ENCODE measurements at places on chromosomes 1 and 21.

- no peak for DNase-seq
Observed at GRCh38 chr1:53462769-53463501, 3.7 kb downstream of the DMRTB1 start.

DNA sequence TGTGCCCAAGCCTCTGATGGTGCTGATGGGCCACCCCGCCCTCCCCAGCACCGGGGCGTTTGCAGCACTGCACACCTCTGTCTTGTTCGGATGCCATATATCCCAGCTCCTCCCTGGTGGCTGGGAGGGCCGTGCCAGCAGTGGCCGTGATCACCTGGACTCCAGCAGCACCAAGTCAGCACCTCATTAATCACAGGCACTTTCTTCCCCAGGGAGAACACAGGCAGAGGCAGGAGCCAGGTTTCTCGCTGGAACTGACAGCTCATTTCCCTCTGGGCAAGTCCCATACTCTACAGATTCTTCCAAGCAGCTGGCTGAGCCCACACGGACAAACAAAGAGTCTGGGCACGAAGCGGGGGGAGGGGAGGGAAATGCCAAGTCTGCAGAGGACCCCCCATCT lies 141.7 kb upstream of the EDN2 start:
- no peak for DNase-seq

DNA sequence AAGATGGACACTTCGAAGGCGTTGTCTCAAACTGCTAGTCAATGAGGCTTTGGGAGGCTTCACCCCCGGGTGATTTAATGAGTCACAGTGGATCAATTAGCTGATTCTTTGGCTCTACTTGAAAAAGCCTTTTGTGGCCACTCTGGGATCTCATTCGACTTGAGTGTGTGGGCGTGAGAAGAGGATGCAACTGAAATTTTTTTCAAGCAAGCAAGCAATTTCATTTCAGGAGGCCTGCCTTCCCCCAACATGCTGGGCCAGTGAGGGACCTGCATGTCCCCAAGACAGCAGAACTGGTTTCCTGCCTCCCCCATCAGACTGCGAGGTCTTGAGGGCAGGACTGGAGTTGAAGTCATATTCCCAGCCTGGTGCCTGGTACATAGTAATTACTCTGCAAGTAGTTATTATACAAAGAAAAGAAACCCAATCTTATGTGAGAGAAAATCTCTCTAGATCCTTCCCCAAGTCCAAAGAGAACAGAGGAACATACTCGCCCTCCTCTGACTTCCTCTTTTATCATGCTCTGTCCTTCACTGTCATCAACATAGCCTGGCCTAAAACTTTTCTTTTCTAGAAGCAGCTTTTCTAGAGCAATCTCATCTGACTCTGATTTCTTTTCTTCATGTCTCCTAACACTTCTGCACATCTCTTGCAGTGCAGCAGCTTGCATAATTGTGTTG lies 22.7 kb downstream of the SYT6 start:
- DNase-seq: no peak

GRCh38 chr1:31977385-31978131 lies 36.1 kb upstream of the KHDRBS1 start:
- no peak for DNase-seq

DNA sequence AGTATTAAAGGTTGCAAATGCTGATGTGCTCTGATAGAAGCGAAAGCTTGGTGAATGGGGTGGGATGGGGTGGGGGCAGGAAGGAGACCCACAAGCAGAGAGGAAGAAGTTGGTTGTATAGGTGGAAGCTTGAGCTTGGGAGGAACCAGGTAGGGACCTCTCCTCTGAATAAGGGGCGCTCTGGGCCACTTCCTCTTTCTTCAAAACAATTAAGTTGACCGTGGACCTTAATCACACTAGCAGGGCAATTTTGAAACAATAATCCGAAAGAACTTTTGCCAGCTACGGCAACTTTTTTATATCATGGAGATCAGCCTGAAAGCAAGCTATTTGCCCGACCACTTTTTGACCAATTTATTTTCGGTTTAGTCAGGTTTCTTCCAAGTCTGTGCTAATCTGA lies 1.9 kb upstream of the DYRK1A start:
- no peak for DNase-seq

DNA sequence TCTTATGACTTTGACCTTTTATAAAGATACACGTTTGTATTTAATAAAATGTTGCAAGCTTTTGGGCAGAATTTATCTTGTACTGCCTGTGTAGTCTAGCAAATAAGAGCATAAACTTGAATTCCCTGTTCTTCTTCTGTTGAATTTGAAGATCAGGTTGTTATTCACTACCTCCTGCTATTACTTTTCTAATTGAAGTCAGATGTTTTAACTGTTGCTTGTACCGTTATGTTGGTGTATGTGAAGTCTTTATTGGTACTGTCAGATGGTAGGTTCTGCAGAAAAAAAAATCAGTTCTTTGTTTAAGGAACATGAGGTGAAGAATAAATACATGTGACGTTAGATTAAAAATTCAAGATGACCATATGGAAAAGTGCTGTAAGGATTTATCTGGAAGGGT lies 69.1 kb downstream of the DYRK1A start:
- no peak for DNase-seq

- DNase-seq: no peak
Observed at GRCh38 chr1:116881879-116882520, 27.7 kb upstream of the PTGFRN start.

GRCh38 chr1:181133441-181133951 lies 45.0 kb downstream of the IER5 start:
- DNase-seq: no peak

DNA sequence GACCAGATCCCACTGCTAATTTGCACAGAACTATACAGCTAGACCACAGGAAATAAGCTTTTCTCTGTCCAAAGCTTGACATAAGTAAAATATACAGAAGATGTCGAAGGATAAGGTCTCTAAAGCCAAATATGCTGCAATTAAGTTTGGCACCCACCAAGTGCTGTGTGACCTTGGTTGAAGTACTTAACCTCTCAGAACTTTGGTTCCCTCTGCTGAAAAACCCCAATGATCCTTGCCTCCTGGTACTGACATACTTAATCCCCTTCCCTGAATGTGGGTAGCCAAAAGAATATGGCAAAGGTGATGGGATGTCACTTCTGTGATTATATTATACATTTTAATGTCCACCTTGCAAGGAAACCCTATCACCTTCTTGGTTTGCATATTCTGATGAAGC lies 290.5 kb downstream of the VAV3 start:
- no peak for DNase-seq

DNA sequence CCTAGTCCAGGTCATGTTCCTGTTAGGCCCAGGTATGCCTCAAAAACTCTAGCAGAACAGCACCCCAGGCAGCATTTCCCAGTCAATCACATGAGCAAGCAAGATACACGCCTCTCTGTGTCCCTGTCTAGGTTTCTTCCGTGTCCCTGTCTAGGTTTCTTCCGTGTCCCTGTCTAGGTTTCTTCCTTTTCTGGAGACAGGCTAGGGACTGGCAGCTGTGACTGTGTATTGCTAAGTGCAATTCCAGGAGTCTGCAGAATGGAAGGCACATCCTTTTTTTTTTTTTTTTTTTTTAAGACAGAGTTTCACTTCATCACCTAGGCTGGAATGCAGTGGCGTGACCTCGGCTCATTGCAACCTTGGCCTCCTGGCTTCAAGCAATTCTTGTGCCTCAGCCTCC lies 77.6 kb downstream of the SETD4 start:
- no peak for DNase-seq

- no peak for DNase-seq
Observed at GRCh38 chr1:30187413-30188023, 535.9 kb downstream of the MATN1 start.

GRCh38 chr1:153921080-153921802 lies 1.5 kb downstream of the GATAD2B start:
- DNase-seq: no peak

- no peak for DNase-seq
Observed at GRCh38 chr1:180169640-180170195, 15.0 kb downstream of the QSOX1 start.

DNA sequence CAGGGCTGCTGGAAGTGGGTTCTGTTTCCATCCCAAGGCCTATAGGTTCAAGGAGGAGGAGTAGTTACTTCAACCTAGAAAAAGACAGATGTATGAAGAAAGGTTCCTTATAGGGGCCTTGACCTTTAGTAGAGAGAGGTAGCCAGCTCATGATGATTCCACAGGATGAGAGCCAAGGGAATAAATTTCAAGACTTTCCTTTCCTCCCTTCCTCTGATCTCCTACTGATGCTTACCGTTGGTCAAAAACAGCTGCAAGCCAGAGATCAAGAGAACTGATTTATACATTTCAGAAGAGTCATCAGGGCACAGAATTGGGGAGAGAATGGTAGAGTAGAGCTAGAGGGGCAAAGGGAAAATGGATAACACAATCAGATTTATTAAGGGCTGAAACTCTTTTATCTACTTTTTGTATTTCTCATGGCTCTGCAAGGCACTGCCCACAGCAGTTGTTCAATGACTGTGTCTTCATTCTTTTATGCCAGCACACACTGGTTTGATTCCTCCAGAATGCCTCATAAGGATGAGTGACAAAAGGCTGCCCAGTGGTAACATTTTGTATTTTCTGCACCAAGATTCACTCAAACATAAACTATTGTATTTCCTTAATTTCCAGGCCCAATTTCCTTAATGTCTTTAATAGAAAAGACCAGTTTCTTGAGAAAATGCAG lies 37.4 kb downstream of the AK5 start:
- no peak for DNase-seq

DNA sequence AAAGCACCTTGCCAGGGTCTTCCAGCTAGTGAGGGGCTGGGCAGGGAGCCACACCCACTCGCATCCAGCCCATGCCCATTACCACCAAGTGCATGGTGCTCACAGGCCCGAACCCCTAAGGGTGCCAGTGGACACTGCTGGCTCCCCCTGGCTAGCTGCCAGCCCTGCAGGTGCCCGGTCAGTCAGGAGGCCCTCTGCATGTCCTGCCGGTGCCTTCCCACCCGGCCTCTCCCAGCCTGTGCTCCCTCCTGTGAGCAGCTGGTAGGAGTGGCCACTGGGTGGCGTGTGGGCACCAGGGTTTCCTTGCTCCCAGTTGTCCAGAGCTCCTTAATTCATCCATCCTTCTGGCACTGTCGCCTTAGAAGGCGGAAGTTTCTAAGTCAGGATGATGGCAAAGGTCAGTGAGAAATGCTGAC lies 33.4 kb downstream of the QSOX1 start:
- no peak for DNase-seq

- no peak for DNase-seq
Observed at GRCh38 chr1:53046930-53047329, 15.1 kb upstream of the PODN start.

GRCh38 chr1:45444609-45445131 lies 46.3 kb downstream of the TESK2 start:
- no peak for DNase-seq

DNA sequence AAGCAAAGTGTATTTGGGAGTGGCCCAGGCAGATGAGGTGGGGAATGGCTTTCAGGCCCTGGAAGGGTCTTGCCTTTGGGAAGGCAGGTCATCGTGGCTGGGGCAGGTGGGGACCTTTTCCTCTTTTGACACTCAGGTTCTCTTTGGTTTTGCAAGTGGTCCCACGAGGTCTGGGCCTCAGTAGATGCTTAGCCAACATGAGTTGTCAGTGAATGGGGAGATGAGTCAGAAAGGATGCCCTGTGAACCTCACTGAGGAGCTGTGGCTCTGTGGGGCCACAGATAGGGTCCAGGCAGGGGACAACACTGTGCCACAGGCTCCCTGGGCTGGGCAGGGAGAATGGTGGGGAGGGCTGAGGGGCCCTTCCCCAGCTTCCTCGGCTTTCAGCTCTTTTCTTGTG lies 19.0 kb downstream of the ARHGEF10L start:
- DNase-seq: no peak

- DNase-seq: no peak
Observed at GRCh38 chr1:170729225-170730002, 65.5 kb downstream of the PRRX1 start.

GRCh38 chr1:185929776-185930175 lies 195.6 kb downstream of the HMCN1 start:
- no peak for DNase-seq

GRCh38 chr1:192272732-192273131 lies 44.1 kb upstream of the RGS21 start:
- no peak for DNase-seq

- no peak for DNase-seq
Observed at GRCh38 chr21:42174173-42174572, 44.8 kb upstream of the ABCG1 start.

- DNase-seq: peak; percentile 11
Observed at GRCh38 chr1:32394890-32395432, 720 bp upstream of the BSDC1 start.

DNA sequence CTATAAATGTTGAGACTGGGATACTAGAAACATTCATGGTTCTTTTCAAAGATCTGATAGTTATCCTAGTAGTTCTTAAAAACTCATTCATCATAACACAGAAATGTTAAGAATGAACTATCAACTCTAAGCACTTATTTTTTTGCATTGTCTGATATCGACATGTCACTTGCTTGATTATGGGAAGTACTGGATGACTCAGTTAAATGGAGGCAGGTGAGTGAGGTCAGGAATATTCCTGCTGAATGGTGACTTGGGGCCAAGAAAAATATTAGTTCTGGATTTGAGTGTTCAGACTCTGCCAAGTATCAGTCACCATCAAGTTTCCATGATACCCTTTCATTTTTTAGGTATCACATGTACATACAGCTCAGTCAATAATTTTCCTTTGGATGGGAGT lies 63.6 kb downstream of the NEK7 start:
- no peak for DNase-seq

DNA sequence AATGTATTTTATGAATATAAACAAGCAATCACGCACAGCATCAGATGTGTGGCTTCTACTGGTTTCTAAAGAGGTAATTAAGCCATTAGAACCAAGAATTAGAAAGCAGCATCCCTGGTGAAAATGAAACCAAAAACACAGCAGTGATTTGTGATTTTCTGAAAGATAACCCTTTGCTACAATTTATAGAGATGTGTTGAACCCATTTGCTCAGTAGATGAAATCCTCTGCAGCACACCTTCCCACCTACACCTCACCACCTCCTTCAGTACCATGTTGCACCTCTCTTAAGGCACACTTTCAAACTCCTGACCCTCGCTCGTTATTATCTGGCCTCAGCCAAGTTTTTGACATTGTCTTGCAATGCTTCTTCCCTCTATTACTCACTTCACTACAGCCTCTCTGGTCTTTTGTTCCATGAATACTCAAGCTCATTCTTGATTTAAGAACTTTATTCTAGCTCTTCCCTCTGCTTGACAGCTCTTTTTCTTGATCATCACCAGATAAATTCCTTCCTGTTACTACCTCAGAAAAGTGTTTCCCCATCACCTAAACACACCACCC lies 38.6 kb downstream of the NSL1 start:
- no peak for DNase-seq

DNA sequence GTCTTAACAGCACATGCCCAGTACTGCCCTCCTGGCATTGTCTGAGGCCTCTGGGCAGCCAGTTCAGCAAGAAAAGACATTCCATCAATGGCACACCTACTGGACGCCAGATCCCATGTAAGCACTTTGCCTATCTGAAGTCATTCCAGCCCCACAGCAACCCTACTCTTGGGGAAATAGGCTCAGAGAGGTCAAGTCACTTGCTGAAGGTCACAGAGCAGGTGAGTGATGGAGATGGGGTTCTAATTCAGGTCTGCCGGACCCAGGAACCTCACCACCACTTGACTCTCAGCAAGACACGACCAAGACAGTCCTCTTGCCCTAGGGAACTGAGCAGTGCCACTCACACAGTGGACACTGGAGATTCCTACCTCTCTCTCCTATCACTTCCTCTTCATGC lies 79.4 kb downstream of the PAX7 start:
- DNase-seq: no peak

- DNase-seq: no peak
Observed at GRCh38 chr1:30649321-30649991, 73.9 kb downstream of the MATN1 start.

GRCh38 chr1:50246869-50247268 lies 138.1 kb downstream of the ELAVL4 start:
- no peak for DNase-seq

GRCh38 chr1:25168193-25169071 lies 63.9 kb downstream of the SYF2 start:
- no peak for DNase-seq
